ENCODE measurements at places on chromosomes 6 and 20.

DNA sequence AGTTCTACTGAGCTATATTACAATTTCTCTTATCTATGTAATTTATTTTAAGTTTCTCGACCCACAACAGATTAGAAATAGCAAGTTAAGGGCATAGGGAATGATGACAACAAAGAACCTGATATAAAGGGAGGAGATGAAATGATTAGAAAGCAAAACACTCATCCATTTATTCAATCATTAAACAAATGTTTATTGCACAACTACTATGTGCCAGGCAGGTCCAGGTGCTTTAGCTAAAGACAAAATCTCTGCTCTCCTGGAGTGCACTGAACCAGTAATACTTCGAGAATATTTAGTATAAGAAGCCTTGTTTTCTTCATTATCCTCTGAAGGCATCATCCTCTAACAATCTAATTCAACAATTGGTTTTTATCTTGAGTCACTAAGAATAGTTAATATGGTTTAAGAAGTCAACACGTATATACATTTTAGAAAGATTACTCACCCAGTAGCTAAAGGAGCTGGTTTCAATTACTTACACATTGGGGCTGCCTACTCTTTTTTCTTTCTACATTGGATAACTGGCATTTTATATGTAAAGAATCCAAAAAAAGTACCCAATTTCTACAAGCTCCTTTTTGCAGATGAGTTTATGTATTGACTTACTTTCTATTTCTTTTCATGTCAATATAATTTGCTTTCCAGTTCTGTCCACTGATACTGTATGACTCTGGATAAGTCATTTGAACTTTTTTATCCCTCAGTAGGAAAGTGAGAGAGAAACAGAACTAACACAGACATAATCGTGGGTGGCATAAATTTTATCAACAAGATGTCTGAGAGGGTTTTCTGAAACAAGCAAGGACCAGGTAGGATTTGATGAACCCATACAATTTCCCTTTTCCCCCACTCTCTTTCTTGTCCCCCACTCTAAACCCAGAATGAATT is 312.6 kb downstream of the CLIC5 start:
- DNase-seq: no peak

GRCh38 chr20:49674383-49675352 is 39.0 kb downstream of the B4GALT5 start:
- no peak for DNase-seq

DNA sequence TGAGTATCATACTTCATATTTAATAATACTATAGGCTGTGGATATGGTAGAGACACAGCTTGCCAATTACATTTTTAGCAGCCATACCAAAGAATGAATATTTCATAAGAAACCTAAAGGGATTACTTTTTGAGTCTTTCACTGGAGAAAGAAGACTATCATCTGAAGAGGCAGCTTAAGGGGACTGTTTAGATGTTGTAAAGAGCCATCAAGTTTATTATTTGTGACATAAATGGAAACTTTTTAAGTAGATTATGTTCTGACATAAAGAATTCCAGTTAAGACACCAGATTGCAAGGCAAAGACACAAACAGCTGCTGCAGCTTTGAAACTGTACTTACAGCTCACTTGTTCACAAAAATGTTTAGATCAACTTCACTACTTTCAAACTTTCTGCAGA is 429.4 kb downstream of the TFAP2A start:
- DNase-seq: no peak

- DNase-seq: no peak
Observed at GRCh38 chr20:5841522-5841921, 91.3 kb downstream of the SHLD1 start.

- no peak for DNase-seq
Observed at GRCh38 chr6:135181333-135182070, 394 bp downstream of the MYB start.

DNA sequence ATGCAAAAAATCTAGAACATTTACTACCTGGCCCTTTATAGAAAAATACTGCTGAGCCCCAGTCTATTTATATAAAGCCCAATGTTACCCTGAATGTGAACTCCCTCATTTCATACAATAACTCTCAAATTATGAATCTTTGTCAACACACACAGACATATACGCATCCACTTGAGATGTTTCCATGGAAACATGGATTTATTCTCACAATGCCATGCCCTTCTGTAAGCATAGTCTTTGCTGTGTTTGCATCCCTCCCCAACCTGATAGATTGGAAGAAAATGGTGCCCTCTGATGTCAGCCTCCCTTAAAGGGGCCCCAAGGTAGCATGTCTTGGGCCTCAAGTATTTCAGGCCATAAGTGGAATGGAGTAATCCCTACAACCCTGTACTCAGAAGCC is 573.1 kb downstream of the KIF16B start:
- DNase-seq: no peak

- DNase-seq: no peak
Observed at GRCh38 chr6:79028641-79029314, 49.3 kb downstream of the PHIP start.

GRCh38 chr6:18207438-18207837 is 52.2 kb downstream of the KDM1B start:
- no peak for DNase-seq

DNA sequence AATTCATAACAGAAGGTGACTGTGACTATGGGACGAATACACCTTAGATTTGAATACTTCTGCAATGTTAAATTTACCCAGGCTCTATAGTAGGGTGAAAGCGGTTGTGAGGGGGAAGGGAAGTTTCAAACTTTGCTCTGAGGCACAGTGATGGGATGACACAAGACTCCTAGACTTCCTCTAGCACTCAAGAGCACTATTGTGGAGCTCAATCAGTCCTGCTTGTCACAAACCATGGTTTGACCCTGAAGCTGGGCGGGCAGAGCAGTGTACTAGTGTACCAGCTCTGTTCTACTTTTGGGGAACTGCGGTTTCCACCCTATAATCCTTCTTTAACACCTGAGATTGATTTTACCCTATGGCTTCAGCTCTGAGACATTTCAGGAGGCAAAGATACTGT is 17.1 kb downstream of the TRIM27 start:
- no peak for DNase-seq

GRCh38 chr20:53981752-53982437 is 88.5 kb downstream of the BCAS1 start:
- DNase-seq: no peak

GRCh38 chr6:125931733-125932450 is 24.7 kb upstream of the HINT3 start:
- no peak for DNase-seq

Measured in stimulated activated CD4-positive, alpha-beta T cell treated with anti-CD3 and anti-CD28 coated beads, TNF-alpha, amount 100 ng/mL, for 24 hours (primary cell).